ENCODE measurements at places on chromosomes 16 and 17.

DNA sequence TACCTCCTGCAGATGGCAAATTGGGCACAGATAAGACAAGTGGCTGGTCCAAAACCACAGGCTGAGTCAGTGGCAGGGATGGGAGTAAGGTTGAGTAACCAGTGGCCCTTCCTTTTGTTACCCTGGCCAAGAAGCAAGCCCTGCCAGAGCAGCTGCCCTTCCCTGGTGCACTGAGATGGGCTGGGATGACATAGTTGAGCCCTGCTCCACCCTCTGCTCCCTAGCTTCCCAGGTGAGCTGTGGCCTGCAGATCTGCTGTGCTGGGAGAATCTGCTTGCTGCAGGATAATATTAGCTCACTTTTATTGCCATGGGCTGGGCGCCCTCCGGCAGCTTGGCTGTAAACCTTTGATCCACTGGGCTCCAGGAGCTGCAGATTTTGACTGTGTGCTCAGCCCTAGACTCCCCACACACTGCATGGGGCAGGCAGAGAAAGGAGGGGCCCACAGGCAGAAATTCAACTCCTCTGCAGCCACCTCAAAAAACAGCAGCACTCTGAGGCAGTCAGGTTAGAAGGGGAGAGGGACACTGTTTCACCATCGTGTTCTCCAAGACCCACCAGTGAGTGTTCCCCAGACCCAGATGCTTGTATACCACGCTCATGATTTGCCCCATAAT, 101.8 kb downstream of the CBLN1 start:
- no peak for DNase-seq

DNA sequence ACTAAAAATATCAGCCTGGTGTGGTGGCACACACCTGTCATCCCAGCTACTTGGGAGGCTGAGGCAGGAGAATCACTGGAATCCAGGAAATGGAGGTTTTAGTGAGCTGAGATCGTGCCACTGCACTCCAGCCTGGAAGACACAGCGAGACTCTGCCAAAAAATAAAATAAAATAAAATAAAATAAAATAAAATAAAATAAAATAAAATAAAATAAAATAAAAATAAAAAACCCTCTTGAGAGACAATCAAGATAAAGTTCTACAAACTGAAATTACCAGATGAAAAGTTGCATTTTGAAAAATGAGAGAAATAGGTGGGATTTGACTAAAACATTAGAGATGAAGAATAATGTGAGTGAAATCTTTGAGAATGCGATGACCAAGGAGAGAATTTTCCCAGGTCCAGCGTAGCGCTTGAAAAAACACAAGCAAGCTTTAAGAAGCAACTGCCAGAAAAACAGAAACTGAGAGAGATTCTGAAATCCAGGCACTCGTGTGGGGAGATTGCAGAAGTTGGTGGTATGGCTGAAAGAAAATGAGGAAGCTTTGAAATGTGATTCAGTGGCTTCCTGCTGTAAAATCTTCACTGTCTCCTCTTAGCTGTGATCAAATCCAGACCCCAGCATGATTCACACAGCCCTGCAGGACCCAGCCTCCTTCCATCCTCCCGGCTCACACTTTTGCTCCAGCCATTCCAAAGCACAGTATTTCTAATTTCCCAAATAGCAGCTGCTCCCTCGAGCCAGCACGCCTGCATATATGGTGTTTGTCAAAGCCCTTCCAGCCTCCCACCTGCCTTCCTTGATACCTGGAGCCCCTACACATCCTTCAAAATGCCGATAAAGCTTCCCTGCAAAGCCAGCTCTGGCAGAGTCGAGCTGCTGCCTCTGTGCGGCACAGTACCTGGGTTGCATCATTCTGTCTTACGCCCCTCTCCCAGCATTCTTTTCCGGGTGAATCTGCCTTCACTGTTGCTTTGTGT, 8.2 kb upstream of the CD300E start:
- no peak for DNase-seq

DNA sequence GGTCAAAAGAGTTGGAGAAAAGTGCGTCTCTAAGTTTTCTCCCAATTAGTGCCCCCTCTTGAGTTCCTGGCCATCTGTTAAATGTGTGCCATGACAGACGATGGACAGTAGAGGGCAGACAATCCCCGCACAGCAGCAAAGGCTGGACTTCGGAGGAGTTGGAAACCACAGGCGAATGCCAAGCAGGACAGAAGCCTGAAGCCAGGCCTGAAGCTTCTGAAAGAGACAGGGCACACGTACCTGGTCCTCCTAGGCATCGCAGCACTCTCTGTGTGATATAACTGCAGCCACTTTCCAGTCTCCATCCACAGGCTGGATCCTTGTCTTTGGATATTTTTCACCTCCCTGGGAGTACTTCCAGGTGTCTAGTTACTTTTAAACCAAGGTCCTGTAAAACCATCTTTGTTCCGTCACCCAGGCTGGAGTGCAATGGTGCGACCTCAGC, 14.5 kb downstream of the C17orf100 start:
- peak; percentile 67 for DNase-seq

GRCh38 chr16:29745853-29746345, at the start of gene C16orf54:
Gene C16orf54, minus strand, starts transcription at chr16:29745990. Its CDS starts 1,039 bp downstream, at chr16:29744951.
- no peak for DNase-seq

- DNase-seq = peak; percentile 67
Observed at GRCh38 chr16:52191531-52192134, 355.3 kb downstream of the TOX3 start.

GRCh38 chr16:70724146-70725023, 38.5 kb upstream of the MTSS2 start:
- no peak for DNase-seq

GRCh38 chr17:15031975-15032374, 233.2 kb downstream of the PMP22 start:
- no peak for DNase-seq

GRCh38 chr16:87070657-87071056, 246.5 kb downstream of the C16orf95 start:
- no peak for DNase-seq

GRCh38 chr17:41494524-41494923, 4.8 kb upstream of the KRT36 start:
- no peak for DNase-seq

DNA sequence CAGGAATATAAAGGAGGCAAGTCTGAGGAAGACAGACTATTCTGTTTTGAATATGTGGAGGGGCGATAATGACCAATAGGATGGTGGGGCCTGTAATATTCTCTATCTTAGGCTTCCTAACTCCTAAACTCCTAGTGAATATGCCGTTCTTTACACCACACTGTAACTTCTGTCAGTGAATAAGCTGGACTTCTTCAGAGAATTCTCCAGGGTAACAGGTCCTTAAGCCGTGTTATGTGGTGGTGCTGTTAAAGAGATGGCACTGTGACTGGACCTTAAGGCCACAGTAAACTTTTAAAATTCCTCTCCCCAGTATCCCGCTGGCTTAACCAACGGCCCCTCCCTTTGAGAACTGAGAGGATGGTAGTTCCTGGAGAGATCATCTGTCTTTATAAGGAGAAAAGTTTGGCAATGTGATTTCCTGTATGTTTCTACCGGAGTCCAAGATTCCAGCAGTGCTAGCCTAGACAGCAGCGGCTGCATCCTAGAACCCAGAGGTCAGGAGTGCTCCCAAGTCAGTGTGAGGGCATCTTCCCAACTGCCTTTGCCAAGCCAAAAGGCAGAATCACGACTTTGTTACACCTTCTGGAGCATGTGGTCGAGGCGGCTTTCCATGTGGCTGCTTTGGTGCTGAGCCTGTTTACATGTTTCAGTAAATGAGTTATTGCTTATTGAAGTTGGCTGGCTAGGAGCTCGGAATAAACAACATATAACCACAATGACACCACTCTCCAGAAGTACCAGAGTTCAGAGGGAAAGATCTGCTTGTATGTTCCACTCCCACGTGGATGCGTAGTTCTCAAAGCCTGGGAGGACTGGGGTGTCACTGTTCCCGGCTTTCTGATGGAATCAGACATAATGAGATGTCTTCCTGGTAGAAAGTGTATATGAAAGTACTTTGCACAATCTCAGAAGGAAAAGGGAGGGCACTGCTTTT, 41.0 kb downstream of the TUBD1 start:
- no peak for DNase-seq

GRCh38 chr17:69518951-69519350, 104.5 kb downstream of the MAP2K6 start:
- no peak for DNase-seq

DNA sequence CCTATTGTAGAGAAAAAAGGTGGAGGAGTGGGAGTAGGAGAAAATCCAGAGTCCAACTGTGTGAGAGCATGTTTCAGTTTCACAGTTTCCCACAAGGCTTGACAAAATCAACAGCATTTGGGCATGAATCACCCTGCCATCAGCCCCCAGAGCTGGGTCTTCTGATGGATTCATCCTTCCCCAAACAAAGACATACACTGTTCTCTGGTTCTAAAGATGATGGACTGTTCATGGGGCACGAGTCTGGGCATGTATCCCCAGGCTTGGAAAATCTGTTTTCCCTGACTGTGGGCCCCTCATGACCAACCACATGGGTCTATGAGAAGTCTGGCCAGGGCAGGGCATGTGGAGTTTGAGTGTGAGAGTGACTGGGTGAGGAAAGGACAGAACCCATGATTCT, 210.4 kb upstream of the IRX5 start:
- DNase-seq = no peak

DNA sequence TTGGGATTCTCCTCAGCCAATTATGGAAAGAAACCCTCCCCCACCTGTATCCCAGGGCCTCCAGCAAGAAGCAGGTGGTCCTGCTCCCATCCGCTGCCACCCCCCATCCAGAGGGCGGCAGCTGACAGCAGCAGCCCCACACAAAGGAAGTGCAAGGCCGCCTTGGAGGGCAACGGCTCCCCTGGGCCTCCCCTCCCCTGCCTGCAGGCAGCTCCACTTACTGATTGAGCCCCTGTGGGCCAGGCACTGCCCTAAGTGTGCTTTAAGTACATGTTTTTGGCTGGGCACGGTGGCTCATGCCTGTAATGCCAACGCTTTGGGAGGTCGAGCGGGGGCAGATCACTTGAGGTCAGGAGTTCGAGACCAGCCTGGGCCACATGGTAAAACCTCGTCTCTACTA, 257.6 kb downstream of the PARN start:
- DNase-seq = no peak

- DNase-seq = no peak
Observed at GRCh38 chr16:19710991-19711545, 7.0 kb downstream of the KNOP1 start.

DNA sequence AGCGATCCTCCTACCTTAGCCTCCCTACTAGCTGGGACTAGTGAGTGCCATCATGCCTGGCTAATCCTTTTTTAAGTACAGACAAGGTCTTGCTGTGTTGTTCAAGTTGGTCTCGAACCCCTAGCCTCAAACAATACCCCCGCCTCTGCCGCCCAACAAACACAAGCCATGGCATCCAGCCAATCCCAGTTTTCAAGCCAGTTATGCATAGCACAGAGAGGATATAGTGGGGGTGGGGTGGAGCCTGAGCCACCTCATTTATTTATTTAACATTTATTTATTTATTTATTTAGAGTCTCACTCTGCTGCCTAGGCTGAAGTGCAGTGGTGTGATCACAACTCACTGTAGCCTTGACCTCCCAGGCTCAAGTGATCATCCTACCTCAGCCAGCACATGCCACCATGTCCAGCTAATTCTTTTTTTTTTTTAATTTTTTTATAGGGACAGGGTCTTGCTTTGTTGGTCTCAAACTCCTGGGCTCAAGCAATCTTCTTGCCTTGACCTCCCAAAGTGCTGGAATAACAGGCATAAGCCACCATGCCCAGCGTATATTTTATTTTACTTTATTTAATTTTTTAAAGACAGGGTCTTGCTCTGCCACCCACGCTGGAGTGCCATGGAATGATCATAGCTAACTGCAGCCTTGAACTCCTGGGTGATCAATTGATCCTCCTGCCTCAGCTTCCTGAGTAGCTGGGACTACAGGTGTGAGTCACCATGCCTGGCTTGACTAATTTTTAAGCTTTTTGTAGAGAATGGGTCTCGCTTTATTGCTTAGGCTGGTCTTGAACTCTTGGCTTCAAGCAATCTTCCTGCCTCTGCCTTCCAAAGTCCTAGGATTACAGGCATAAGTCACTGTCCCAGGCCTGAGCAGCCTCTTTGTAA, 26.2 kb upstream of the KLHL11 start:
- DNase-seq = no peak
